ENCODE measurements at places on chromosomes 3 and 15.

DNA sequence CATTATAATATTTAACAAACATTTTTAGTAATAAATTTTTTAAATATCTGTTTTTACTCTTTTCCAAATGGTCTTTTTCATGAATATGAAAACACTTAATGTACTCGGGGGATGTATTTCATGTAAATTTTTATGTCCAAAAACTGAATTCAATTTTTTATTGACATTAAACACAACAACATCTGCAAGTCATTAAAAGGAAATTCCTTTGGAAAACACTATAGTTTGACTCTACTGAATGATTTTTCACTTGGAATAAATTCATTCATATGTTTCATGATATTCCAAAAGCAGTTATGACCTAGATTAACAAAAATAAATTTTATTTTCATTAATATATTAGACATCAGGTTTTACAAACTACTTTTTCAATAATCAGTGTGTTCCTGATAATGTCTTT is 239.8 kb upstream of the AGTR1 start:
- no peak for DNase-seq

GRCh38 chr15:72858205-72858604 is 74.6 kb upstream of the ADPGK start:
- DNase-seq = no peak

GRCh38 chr3:9161298-9161697 is 88.1 kb downstream of the SRGAP3 start:
- DNase-seq = no peak

- no peak for DNase-seq
These were observed 342.8 kb downstream of the TBC1D5 start for GRCh38 chr3:17399586-17399985.

GRCh38 chr3:100761211-100761942 is 52.1 kb downstream of the TFG start:
- DNase-seq = no peak

DNA sequence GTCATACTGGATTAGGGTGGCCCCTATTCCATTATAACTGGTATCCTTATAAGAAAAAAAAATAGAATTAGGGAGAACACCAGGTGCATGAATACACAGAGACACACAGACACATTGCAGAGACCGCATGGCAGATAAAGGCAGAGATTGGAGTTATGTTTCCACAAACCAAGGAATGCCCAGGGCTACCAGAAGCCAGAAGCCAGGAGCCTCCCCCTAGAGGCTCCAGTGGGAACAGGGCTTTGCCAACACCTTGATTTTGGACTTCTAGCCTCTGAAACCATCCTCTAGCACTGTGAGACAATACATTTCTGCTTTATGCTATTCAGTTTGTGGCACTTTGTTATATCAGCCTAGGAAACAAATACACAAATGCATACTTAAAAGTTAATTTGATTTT is 10.4 kb downstream of the GOLM2 start:
- DNase-seq = no peak

DNA sequence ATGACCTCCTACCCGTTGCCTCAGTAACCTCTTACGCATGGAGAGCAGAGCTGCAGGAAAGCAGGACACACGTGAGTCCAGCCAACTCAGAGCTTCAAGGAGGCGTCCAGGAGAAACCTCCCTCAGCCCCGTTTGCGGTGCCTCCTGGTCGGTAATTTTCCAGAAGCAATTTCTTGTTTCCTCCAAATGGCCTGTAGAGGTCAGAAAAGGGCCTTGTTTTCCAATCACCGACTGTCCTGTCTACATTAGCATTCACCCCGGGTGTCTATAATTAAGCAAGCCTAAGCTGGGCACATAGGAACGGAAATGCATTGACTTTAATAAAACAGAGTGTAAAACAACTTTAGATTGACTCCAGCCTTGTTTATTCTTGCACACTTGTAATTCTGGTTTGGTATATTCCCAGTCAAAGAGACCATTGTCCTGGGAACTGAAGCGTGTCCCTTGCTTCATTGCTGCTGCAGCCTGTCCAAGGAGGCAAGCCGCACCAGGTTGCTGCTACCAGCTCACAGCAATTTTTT is 836.2 kb downstream of the AGBL1 start:
- DNase-seq = no peak

GRCh38 chr3:264394-265156 is 68.0 kb downstream of the CHL1 start:
- no peak for DNase-seq

- no peak for DNase-seq
These were observed 1.4 kb upstream of the CAMK2N2 start for GRCh38 chr3:184262764-184263179.

DNA sequence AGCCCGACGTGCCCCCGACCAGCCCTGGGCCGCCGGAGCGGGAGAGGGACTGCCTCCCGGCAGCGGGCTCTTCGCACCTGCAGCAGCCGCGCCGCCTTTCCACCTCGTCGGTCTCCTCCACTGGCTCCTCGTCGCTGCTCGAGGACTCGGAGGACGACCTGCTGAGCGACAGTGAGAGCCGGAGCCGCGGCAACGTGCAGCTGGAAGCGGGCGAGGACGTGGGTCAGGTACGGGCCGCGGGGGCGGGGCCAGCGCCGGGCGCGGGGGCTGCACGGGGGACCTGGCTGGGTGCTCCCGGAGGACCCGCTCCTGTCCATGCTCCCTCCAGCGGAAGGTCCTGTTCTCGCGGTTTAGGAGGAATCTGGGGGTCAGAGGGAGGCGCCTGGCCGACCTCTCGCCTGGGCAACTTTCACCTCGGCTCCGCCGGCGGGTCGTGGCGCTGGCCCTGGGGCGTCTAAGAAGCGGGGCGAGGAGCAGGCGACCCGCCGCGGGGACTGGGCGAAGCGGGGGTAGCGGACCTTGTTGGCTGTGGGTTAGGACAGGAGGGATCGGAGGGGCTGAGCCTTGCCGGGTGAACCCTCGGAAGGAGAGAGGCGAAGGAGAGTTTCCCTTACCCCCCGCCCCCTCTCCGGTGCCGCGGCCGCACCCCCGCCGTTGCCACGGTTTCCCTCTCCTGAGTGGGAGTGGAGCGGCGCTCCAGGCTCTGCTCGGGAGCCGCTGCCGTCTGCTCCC is 682 bp downstream of the ITPKA start:
- DNase-seq = no peak

DNA sequence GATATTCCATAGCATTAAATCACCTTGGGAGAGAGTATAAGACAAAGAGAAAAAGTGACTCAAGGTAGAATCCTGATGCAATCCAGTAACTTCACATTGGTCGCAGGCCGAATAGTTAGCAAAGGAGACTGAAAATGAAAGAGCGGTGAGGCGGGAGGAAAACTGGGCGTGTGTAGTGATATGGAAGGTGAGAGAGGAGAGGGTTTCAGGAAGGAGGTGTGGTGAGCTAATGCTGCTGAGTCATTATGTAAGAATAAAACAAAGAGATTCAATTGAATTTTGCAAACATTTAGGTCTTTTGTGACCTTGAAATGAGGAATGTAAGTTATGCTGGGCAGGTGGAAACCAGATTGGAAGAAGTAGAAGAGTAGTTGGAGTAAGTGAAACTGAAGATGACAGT is 235.3 kb downstream of the C3orf38 start:
- DNase-seq = no peak

DNA sequence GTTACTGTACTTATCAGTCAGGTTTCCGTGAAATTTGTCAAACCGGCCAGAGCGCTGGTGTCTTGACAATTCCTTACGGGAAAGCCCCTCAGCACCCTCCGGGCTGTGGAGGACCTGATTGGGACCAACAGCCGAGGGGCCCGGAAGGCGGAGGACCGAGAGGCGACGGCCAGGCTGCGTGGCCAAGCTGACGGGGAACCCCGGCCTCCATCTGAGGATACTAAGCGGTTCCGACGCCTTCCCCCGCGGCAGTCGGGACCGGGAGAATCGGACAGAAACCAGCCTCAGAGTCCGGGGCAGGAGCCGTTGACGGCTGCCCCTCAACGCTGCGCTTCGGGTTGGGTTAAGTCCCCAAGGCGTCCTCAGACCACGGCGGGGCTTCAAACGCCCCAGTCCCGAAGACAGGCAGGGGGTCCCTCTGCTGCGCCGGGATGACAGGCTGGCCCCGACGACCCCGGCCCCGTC is 499 bp downstream of the ALDH1A2 start:
- DNase-seq = no peak

- no peak for DNase-seq
These were observed 277.2 kb upstream of the BCHE start for GRCh38 chr3:166114448-166114847.

DNA sequence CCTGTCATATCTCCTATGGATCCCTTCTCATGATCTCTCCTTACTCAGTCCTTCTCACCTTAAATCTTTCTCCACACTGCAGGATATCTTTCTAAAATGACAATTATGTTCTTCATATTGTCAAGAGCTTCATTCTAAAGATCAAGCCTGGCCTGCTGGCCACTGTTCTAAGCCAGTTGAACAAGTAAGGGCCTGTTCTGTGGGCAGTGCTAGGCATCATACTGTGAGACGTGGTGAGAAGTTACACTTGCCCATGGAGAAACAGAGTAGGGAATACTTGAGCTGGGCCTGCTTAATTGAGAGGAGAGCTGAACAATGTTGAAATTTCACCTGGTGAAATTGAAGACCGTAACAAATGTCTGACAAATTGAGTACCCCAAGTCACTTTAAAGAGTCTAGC is 184.1 kb upstream of the RASGRP1 start:
- DNase-seq = no peak

DNA sequence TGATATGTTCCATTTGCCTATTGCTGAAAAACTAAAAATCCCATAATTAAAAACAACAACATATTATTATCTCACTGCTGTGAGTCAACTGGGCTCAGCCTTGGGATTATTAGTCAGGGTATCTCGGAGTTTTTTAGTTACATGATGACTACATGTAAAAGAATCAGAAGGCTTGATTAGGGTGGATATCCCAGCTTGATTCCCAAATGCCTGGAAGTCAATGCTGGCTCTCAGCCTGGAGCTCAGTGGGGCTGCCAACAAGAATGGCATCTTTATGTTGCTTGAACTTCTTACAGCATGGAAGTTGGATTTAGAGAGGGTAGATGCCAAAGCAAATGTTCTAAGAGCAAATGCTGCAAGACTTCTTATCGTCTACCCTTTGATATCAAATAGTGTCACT is 278.5 kb downstream of the PLOD2 start:
- DNase-seq = no peak

- no peak for DNase-seq
These were observed 80.4 kb downstream of the TGFBR2 start for GRCh38 chr3:30686799-30687198.

DNA sequence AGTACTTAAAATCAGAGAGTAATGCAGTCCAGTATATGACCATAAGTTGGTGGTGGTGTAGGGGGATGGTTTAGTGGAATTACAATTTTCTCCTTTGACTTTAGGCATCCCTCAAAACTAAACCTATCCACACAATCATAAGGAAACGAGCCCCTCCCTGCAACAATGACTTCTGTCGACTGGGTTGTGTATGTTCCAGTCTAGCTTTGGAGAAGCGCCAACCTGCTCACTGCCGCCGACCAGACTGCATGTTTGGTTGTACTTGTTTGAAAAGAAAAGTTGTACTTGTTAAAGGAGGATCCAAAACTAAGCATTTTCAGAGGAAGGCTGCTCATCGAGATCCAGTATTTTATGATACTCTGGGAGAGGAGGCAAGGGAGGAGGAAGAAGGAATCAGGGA is 52.8 kb downstream of the MGA start:
- DNase-seq = no peak

Measured in activated CD8-positive, alpha-beta memory T cell treated with anti-CD3 and anti-CD28 coated beads for 1 hour (primary cell).